ENCODE measurements at places on chromosomes 12 and 14. TPM values are rescaled to one million over a fixed set of nuclear protein-coding genes. Genes with fewer than 3 reads are reported as not detected.

DNA sequence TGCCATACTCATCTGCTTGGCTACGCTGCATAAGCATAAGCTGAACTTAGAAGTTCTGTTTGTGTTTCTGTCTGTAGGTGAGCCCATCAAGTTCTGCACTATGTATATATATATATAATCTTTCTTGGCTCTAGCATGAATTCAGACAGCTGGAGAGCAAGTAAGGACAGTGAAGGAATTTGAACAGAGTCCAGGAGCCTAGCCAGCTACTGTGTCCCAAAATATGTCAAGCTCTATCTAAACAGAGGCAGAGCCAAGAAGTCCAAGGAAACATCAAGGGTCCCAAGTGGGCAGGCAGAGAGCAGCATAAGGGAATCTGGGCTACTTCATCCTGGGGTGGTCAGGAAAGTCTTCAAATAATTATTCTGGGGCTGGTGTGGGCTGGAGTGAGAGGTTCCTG, 118.5 kb upstream of the NPAS3 start:
- DNase-seq: no peak

DNA sequence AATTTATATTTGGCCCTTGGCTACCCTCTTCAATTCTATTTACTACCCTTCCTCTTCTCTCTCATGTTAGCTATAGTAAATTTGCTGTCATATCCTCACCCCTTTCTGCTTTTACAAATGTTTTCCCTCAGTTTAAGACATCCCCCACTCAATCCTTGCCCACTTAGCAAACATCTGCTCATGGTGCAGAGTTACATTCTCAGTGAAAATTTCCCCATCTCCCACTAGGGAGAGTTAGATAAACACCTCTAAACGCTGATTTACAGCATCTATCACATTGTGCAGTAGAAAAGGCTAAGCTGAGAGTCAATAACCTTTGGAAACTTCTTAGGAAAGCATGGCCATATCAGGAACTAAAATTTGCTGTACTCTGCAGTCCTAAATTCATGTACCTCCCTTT, 69.0 kb downstream of the DENND5B start:
- DNase-seq: no peak

DNA sequence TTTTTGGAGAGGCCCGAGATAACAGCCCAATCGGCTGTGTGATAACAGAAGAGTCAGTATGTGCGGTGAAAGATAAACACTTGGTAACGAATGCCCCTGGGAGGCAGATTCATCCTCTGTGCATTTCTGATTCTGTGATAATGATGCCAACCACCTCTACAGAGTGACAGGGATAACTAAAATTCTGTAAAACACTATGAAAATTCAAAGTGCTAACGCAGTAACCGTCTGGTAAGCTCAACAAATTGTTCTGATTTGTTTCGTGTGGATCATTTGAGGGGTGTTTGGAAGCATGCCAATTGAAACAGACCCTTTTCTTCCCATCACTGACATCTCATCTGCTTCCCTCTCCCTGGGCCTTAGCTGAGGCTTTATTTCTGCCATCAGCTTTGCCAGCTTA, 76.3 kb downstream of the ESR2 start:
- DNase-seq: no peak

DNA sequence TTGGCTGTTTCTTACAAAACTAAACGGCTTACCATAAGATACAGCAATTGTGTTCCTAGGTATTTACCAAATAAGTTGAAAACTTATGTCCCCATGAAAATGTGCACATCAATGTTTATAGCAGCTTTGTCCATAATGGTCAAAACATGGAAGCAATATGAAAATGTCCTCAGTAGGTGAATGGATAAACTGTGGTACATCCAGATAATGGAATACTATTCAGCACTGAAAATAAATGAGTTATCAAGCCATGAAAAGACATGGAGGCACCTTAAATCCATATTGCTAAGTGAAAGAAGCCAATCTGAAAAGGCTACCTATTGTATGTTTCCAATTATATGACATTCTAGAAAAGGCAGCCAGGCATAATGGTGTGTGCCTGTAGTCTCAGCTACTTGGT, 40.7 kb downstream of the CFL2 start:
- DNase-seq: no peak

GRCh38 chr12:77362509-77363210, 297.3 kb upstream of the E2F7 start:
- no peak for DNase-seq

- no peak for DNase-seq
These were observed 13.3 kb upstream of the VRK1 start for GRCh38 chr14:96783915-96784224.

- DNase-seq: no peak
These were observed 71.8 kb downstream of the KIF26A start for GRCh38 chr14:104209985-104210816.

DNA sequence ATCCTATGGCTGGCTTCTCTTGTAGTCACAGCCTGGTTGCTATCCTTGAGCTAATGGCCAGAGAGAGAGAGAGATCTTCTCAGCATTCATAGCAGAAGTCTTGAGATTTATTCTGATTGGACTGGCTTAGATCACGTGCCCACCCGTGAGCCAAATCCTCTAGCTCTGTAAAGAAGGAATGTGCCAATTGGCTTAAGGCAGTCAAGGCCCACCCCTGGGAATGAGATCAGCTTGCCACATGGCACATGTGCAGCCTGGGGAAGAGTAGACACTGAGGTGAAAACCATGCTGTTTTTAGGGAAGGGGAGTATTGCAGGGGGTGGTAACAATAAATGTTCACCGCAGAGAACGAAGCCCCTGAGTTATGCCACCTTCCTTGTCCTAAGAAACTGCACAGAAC, 36.3 kb downstream of the PLEKHG7 start:
- no peak for DNase-seq

- DNase-seq: no peak
These were observed 254.6 kb downstream of the C12orf75 start for GRCh38 chr12:105585107-105585506.

The GARIN6 gene
- not detected for total RNA-seq

The PMCH gene
- total RNA-seq: not detected

The KLRB1 gene
- total RNA-seq: not detected

The NANOG gene
- 0.27 TPM for total RNA-seq
